ENCODE measurements at places on chromosomes 12 and 14.
A peak's percentile ranks its signal among the peaks of the same experiment; 100 is the strongest.

GRCh38 chr14:104281768-104282301 is 143.4 kb downstream of the KIF26A start:
- DNase-seq: no peak

GRCh38 chr14:22542360-22542759 is 46.7 kb downstream of the DAD1 start:
- no peak for DNase-seq

DNA sequence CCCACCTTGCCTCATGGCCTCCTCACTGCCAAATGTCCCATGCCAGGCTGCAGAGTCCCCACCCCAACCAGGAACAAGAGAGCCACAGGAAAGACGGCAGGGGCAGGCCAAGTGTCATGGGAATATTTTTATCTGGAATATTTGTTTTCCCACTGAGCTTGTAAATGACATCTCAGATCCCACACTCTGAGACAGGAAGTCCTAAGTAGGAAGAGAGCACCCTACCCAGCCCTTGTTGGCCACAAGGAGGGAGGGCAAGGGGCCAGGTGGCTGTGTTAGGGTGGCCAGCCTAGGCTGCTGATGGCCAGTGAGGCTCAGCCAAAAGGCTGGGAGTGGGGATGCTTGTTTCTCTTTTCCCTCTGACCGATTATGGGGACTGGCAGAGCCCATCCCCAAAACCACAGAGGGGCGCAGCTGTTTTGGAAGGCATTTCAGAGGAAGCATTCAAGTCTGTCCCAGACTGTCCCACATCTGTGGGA is 7.7 kb upstream of the MEG3 start:
- DNase-seq: no peak

DNA sequence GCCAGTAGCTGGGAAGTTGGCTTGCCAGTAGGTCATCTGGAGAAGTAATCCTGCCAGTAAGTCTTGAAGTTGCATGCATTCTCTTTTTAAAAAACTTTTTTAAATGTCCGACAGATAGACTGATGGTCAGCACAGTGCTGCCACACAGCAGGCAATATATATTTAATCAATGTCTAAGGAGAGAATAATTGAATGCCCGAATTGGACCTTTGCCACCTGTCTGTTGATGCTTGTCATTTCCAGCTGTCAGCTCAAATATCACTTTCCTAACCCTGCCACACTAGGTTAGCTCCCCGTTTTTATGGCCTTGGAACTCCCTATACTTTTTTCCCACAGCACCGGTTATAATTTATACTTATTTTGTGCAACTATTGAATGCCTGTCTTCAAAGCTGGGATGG is 2.1 kb upstream of the SLC15A4 start:
- no peak for DNase-seq

- no peak for DNase-seq
These were observed 918.0 kb downstream of the AACS start for GRCh38 chr12:125983094-125983783.

DNA sequence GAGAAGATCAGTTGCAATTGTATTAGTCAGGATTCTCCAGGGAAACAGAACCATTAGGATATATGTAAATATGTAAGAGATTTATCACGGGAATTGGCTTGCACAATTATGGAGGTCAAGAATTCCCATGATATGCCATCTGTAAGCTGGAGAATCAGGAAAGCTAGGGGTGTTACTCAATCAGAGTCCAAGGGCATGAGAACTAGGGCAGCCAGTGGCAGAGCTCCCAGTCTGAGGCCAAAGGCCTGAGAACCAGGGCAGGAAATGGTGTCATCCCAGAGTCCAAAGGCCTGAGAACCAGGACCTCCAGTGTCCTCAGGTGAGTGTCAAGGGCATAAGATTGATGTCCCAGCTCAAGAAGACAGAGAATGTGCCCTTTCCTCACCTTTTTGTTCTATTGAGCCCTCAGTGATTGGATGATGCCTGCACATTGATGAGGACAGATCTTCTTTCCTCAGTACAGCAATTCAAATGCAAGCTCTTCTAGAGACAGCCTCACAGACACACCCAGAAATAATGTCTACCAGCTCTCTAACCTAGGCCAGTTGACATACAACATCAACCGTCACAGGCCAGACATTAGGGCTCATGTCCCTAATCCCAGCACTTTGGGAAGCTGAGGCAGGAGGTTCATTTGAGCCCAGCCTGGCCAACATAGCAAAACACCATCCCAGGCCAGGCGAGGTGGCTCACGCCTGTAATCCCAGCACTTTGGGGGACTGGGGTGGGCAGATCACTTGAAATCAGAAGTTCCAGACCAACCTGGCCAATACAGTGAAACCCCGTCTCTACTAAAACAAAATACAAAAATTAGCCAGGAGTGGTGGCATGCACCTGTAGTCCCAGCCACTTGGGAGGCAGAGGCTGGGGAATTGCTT is 34.9 kb upstream of the ZNF740 start:
- no peak for DNase-seq

DNA sequence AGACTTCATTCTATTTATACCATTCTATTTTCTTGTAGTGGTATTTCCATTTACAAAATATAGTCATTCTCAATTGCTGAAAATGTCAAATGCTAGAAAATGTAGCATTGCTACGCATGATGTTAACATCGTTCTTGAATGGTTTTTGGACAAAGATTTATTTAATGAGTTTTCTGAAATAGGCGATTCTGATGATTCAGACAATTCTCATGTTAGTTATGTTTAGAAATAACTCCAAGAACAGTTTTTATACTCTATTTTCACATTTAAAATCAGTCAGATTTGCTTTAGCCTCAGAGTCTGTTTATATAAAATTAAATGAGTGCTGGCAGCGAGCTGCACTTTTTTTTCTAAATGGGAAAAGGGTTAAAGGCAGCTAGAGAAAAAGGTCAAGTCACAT is 414.8 kb upstream of the MGAT4C start:
- DNase-seq: no peak

DNA sequence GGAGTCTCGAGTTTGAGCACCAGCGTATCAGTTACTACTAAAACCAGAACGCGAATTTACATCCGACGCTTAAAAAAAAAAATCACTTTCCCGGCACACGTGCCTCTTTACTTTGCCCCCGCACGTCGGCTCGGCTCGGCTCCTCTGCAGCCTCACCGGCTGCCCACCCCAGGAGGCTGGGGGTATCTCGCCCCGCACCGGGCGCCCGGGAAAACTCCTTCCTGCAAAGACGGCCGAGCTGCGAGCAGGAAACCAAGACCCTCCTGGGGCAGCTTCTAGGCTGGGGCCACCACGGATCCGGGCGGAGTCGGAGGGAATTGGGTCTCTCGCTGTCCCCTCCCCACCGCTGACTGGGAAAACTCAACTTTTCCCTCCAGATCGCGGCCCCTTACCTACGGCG is 610 bp downstream of the VSIG10 start:
- DNase-seq: no peak

DNA sequence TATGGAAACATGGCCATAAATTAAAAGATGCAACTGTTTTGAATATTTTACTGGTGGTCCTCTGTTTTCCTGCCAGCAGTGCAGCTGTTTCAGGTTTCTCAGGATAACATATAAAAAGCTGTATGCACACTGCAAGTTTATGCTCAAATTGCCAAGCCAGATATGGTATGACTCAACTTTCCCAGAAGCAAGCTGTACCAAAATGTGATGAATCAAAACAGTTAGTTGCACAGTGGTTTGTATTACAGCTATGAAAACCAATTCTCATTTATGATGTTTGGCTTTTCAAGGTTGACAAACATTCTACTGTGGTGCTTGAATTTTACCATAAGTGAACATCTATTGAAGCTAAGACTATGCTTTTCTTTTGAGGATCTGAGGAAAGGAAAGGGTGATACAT is 15.5 kb downstream of the TRMT5 start:
- DNase-seq: no peak

- DNase-seq: no peak
These were observed 16.0 kb upstream of the SERPINA4 start for GRCh38 chr14:94545131-94545841.

DNA sequence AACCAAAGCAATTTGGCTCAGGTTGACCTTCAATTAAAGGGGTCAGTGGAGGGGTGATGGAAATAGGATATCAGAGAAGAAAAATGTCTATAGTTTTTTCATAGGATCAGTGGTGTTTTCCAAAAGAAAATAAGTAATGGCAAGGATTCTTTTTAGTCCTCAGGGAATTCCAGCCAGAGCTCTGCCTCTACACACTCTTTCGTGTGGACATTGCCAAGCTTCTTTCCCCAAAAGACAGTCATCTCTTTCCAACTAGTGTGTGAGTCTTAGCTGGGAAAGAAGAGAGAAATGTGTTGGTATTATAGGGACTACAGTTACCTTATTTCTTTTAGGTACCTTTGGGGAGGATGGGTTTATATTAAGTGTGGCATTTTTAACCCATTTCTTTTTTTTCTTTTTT is 46.5 kb downstream of the RBMS2 start:
- no peak for DNase-seq

GRCh38 chr12:114695305-114695592 is 11.3 kb upstream of the TBX3 start:
- DNase-seq: no peak

GRCh38 chr12:29545102-29545467 is 47.6 kb upstream of the OVCH1 start:
- no peak for DNase-seq

GRCh38 chr14:25050269-25051150 is 563 bp upstream of the STXBP6 start:
- no peak for DNase-seq

GRCh38 chr12:78192979-78193378 is 362.3 kb downstream of the NAV3 start:
- DNase-seq: no peak

DNA sequence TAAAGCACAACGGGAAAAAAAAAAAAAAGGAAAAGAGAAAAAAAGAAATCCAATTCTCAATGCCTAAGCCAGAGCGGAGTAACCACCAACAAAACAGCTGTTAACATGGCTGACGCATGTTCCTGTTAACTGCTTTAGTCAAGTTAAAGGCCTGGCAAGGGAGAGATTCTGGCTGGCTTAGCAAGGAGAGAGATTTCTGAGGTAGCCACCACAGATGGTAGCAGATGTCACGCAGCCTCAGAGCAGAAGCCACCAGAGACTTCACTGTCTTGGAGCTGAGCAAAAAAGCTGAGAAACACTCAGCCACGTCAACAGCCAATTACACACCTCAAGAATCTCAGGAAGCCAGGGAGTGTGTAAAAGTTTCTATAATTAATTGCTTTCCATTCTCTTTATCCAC is 87.1 kb downstream of the TMCC3 start:
- DNase-seq: no peak

GRCh38 chr12:55931780-55932550 is 1.0 kb downstream of the DGKA start:
- no peak for DNase-seq

- peak; percentile 11 for DNase-seq
These were observed 196.5 kb downstream of the NOVA1 start for GRCh38 chr14:26401179-26401968.

DNA sequence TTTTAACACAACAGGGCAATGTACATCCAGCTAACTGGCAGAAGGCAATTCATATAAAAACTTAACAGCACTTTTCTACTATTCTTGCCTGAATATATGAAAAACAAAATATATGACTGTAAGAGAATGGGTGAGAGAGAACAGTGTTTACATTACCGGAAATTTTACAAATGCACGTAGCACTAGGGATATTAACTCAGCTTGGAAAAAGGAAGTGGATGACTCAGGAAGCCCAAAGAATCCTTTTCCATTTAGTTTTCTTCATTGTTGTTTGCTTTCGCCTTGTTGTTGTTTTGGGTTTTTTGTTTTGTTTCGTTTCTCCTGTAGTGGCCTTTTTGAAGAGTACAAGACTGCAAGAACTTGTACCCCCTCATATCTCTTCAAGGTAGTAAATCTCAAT is 295.5 kb downstream of the EGLN3 start:
- DNase-seq: no peak

GRCh38 chr12:92493816-92494215 is 209.0 kb upstream of the PLEKHG7 start:
- DNase-seq: no peak

Data from cerebellar nuclear complex (tissue), 1 donor.